A172 (cell line): ENCODE measurements at places on chromosomes 11 and 22.

DNA sequence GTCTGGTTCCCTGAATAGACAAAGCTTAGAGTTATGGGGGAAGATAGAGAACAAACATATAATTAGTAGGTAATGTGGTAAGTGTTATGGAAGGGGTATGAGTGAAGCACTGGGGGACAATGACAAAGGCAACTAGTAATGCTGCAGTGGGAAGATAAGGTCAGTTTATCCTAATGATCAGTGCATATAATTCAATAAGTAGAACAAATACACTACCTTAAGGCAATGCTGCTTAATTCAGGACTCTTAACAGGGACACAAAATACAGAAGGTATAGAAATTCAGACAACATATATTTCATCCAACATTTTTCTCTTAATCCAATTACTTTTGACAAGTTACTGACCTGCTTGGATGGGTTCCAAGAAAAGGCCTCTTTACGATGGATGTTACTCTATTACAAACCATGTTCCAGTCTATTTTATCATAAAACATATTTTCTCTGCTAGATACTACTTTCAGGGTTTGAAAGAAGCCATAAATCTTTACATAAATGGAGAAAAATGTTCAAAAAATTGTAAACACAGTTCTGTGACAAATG lies 1186.2 kb downstream of the LRRC4C start:
- DNase-seq = no peak

DNA sequence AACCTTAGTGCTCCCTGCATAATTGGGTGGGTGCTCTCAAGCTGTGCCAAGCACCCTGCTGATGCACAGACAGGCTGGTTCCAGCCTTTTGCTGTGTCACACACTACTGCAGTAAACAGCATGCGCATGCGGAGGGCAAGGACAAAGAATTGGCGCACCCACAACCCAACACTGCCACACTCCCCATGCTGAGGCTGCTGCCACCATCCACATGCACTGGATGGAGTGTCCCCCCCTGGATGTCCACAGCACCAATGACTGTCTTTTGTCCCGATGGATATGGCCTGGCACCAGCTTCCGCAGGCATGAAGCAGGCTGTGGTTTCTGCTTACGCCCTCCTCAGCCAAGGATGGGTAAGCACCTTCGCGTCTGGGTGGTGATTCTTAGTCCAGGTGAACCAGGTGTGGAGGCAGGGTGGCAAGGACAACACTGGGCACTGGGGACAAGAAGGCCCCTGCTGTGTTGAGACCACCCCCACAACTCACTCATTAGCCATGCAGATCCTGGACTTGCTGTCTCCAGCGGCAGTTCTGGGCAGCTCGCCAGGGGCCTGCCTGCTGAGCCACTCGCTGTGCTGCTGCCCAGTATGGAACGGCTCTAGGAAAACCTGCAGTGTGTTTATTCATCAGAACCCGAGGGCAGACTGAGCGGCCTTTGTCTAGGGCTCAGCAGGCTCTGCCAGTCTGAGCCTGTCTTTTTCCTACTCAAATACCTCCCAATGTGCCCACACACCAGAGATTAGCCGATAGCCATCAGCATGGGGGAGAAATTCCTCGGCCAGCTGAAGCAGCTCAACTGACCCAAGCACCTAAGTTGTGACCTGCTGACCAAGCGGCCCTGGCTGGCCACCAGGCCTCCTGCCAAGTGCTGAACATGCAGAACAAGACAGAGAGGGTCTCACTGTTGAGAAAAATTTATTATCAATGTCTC lies 8.2 kb upstream of the NAP1L4 start:
- peak; percentile 83 for DNase-seq

GRCh38 chr11:129787532-129788155 lies 28.0 kb upstream of the TMEM45B start:
- no peak for DNase-seq

- no peak for DNase-seq
Observed at GRCh38 chr11:65857500-65857852, 504 bp downstream of the CFL1 start.

GRCh38 chr11:130600139-130600538 lies 151.7 kb downstream of the ADAMTS15 start:
- no peak for DNase-seq

GRCh38 chr22:17245341-17245740 lies 26.1 kb upstream of the ADA2 start:
- DNase-seq = no peak

- DNase-seq = no peak
Observed at GRCh38 chr11:78783301-78783700, 208.6 kb upstream of the NARS2 start.

DNA sequence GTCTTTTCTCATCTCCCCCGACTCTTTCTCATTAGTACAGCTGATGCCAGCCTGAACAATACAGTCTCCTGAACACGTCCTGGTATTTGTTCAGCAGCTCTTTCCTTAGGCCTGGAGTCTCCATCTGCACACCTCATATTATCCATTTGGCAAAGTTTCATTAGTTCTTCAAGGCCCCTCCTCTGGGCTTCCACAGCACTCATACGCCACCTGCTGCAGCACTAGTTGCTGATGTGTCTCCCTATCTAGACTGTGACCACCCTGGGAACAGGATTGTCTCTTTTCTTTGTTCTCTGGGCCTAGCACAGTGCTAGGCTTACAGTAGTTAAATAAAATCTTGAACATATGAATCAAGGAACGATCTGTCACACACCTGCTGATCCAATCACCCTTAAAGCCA lies 17.2 kb downstream of the DCHS1 start:
- no peak for DNase-seq

DNA sequence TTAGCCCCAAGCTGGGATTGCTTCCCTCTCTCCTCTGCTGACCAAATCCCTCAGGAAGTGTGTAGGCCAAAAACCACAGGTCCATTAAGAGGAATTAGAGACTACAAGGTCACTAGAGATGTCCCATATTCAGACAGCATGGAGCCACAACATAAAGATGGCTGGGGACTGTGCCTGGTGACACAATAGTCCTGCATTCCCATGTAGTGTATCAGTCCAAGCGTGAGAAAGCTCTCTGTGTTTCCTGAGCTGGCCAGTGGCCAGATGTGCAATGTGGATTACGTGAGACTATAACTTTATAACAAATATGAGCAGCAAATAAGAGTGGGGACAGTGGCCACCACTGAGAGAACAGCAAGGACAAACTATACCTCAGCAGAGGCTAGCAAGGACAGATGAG lies 7.6 kb upstream of the MS4A10 start:
- peak; percentile 60 for DNase-seq

- no peak for DNase-seq
Observed at GRCh38 chr11:35272391-35272902, 133.5 kb downstream of the CD44 start.

GRCh38 chr22:29907753-29908515 lies 25.0 kb downstream of the MTMR3 start:
- DNase-seq = peak; percentile 91

GRCh38 chr11:123122341-123122740 lies 60.4 kb upstream of the HSPA8 start:
- no peak for DNase-seq

GRCh38 chr11:66593650-66594049 lies 665 bp downstream of the CCS start:
- DNase-seq = no peak

- no peak for DNase-seq
Observed at GRCh38 chr11:92702037-92702804, 267.2 kb upstream of the MTNR1B start.

DNA sequence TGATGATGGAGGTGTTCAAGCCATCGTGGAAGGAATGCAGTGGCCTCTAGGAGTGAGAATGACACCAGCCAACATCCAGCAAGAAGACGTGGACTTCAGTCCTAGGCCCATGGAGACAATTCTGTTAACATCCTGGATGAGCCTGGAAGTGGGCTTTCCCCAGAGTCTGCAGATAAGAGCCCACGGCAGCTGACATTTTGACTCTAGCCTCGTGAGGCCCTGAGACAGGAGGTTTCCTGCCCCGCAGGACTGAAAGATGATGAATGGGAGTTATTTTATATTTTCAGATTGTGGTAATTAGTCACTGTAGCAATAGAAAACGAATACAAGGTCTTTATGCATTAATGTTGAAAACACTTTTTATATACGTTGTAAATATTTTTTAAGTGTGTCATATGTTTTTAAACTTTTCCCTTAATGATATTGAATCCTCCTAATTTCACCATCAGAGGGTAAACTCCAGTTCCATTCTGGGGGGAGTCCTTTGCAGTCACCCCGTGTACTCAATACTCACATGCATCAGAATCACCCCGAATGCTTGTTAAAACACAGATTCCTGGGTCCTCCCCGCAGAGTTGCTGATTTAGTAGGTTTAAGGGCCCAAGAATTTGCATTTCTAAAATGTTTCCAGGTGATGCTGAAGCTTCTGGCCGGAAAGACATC lies 570 bp upstream of the TPCN2 start:
- DNase-seq = no peak

- DNase-seq = no peak
Observed at GRCh38 chr11:77410076-77410827, 63.6 kb downstream of the PAK1 start.

GRCh38 chr11:57432714-57433163 lies 5.8 kb upstream of the SLC43A3 start:
- peak; percentile 70 for DNase-seq
